Fibroblast of skin of left quadriceps (primary cell): ENCODE measurements at places on chromosomes 3 and 15.

DNA sequence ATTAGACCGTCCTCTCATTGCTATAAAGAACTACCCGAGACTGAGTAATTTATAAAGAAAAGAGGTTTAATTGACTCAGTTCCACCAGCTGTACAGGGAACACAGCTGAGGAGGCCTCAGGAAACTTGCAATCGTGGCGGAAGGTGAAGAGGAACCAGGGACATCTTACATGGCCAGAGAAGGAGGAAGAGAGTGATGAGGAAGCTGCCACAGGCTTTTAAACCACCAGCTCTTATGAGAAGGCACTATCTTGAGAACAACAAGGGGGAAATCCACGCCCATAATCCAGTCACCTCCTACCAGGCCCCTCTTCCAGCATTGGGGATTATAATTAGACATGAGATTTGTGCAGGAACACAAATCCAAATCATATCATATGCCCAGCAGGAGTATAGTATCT, 138.5 kb downstream of the ALCAM start:
- DNase-seq: no peak

- no peak for DNase-seq
Observed at GRCh38 chr3:195403841-195404408, 38.9 kb downstream of the ACAP2 start.

DNA sequence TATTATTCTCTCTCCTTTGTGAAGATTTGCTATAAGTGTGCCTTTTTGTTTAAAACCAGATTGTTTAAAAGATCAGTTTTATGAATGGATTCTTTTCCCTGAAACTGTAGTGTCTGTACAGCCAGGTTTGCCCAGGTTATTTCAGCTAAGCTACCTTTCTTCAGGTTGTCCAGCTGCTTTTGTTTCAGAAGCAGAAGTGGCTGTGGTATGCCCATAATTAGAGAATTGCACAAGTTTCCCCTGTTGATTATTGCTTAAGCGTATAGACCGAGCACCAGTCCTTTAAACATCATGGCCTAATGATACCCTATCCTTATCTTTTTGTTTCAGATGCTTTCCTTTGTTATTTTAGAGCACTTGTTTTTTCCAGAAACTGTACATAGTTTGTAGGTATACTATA, 10.2 kb downstream of the ASB7 start:
- no peak for DNase-seq

- DNase-seq: peak; percentile 96
Observed at GRCh38 chr15:101128221-101129015, 123.4 kb downstream of the CHSY1 start.

DNA sequence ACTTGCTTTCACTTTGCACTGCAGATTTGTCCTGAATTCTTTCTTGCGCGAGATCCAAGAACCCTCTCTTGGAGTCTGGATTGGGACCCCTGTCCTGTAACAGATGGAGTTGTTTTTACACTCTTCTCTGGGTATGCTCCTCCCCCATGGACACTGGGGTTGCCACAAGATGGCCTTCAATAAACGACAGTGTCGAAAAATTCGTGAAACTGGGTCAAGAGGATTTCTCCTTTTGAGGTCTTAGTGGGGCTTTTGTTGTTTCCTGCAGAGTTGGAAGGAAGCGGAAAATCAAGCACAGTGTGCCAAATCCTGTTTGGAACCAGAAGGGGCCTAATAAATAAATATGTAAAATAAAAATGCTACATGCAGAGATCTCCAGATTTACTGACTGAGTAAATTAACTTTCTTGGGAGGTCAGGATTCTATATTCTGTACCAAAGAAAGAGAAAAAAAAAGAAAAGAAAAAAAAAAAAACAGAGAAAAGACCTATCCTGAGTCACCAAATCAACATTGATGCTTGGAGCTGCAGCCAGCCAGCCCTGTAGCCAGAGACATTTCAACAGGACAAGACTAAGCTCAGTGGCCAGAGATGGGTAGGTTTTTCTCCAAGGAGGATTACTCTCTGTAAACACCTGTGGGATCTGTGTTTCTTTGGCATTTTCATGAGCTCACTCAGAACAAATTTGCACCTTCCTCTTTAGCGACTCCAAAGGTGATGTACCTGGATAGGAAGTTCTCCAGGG, 24.8 kb downstream of the CCDC80 start:
- no peak for DNase-seq

- no peak for DNase-seq
Observed at GRCh38 chr3:47283193-47283537, 421 bp downstream of the KLHL18 start.
